ENCODE measurements at places on chromosomes 2 and 18. TPM values are rescaled to one million over a fixed set of nuclear protein-coding genes. Genes with fewer than 3 reads are reported as not detected.

GRCh38 chr2:100639588-100640390 is 77.0 kb downstream of the PDCL3 start:
- DNase-seq, result no peak

DNA sequence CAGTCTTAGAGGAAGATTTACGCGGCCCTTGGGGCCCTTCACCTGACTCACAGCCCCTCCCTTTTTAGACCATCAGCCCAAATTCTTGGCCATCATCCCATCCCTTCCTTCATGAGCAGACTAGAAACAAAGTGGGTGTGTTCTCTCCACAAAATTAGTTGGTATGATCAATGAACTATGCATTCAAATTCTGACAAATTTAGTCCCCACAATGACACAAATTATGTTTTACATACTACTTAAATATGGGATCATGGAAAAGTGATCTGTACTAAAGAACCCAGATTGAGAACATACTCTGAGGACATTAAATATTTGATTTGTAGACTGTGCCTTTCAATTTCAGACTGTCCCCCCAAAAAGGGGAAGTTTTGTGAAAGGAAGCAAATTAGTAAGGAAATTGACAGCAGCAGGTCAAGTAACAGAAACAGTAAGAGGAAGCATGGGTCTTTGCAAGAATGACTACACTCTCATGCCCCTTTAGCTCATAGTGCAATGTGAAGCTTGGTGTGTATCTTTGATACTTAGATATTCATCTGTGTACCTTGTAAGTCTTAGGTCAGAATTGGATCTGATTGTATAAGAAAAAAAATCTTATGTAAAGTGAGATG is 2.2 kb upstream of the MAPRE2 start:
- DNase-seq, result no peak

LOXHD1 gene
- not detected for total RNA-seq

GRCh38 chr2:112918256-112918655 is 7.3 kb downstream of the IL37 start:
- DNase-seq, result no peak

DAPL1 gene
- not detected for total RNA-seq
